ENCODE measurements at places on chromosomes 7 and 10.
A peak's percentile ranks its signal among the peaks of the same experiment; 100 is the strongest.

DNA sequence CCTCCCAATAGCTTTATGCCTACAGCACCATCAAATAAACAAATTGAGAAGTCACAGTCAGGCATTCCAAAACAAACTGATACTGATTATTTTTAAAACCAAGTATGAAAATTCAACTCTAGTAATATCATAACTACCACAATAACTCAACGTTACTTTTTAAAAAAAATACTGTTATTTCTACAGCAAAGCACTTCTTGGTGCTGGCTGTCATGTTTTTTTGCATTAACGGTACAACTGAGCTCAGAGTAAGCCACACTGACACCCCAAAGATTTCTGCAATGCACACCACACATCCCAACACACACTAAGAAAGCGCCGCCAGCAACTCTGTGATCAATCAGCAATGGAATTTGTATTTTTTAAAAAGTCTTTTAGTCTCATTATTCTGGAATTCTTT lies 113.6 kb downstream of the RNF32 start:
- no peak for DNase-seq

DNA sequence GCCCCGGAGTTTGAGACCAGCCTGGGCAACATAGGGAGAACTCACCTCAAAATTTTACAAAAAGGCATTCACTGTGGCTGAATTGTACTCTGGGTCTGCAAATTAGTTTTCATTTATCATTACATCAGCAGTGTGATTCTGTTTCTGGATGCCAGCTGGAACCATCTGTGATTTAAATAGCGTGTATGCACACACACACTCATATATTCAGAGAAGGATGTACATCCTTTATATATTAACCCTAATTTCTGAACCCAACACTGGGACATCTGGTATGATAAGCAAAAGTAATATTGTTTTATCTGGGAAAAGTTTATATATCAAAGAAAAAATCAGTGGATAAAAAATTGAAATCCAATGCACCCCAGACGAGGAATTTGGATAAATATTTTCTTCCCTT lies 33.8 kb upstream of the LYZL1 start:
- DNase-seq: no peak

- no peak for DNase-seq
Observed at GRCh38 chr7:41758321-41758720, 55.4 kb upstream of the INHBA start.

DNA sequence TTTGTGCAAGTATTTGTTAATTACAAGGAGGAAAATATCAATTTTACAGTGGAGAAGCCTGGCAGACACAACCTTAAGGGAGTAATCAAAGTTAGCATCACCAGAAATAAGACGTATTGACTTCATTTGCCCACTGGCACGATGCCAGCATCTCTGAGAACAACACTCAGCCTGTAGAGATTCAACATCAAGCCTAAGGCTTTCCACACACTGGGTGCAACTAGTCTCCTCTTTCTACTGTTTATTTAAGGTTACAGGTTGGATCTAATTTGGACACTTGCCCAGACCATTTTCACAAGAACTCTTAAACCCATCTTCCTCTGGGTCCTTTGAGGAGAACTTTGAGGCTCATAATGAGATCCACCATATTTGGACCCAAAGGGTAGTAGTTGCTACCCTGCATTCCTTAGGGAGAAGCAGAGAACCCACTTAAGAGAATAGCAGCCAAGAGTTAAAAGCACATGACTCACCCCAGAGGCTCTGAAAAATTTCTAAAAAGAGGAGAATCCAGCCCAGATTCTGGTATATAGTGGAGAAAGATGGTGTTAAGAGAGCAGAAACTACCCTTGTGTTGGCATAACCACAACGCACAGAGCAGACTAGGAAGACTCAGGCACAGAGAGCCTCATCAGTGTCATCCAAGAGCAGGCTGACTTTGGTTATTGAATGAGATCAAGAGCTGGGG lies 97.3 kb downstream of the CCDC71L start:
- no peak for DNase-seq

GRCh38 chr7:13800694-13801448 lies 188.6 kb downstream of the ETV1 start:
- peak; percentile 35 for DNase-seq

DNA sequence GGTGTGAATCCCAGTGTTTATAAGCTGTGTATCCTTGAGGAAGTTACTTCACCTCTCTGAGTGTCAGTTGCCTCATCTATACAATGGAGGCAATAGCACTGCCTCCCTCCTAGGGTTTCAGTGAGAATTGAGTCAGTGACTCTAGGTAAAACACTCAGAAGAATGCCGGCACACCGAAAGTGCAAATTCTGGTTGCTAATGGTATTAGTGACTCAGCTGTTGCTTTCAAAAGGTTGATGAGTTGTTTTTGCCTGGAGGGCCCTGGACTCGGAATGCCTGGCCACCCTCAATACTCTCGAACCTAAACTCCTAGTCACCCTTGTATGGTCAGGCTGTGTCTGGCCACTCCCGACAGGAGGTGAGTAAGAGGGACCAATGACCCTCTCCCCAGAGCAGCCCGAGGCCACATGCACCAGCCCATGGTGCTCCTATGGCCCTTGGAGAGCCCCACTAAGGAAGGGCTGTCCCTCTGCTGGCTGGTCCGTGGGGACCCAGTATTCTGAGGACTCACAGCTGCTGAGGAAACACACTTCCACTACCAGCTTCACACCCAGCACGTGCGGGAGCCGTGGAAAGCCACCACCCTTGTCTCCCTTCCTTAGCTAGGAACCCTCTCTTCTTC lies 60.2 kb downstream of the CALML3 start:
- no peak for DNase-seq

DNA sequence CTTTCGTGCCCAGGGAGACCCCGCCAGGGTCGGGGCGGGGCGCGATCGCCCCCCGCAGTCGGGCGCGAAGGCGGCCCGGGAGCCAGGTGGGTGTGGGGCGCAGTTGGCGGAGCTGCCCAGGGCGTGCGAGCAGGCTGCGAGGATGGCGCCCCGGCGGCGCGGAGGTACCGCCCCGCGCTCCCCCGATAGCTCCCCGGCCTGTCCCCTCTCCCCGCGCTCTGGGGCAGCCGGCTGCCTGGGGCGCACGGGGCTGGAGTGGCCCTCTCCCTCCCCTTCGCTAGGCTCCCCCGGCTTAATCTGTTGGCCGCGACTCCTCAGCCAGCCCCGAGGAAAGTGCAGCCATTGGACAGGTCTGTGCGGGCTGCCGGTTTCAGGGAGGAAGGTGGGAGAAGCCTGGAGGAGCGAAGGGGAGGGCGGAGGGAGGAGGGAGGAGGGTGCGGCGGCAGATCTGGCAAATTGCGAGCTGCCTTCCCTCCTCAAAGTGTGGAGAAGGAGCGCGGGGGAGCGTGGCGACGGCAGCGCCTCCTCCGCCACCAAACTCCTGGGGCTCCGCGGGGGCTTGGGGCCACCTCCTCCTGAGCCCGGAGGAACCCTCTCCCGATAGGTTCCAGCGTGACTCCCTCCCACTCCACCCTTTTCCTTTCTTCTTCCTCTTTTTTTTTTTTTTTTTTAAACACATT lies 361 bp upstream of the PLXDC2 start:
- no peak for DNase-seq

DNA sequence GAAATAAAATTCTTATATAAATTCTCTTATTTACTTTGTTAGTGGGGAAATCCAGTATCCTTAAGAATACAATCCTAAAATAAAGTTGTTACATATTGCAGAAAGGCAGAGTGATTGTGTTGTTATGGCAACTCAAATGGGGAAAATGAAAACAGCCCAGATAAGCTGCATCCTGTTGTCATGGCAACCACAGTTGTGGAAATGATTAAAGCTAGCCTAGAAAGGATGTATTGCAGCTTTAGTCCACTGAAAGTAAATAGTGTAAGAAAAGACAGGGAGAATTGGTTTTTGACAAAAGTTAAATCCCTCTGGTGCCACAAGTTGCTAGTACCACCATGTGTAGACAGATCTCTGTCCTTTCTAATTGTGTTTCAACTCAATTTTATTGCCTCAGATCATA lies 43.2 kb downstream of the BTRC start:
- no peak for DNase-seq

GRCh38 chr7:150934045-150934766 lies 43.9 kb downstream of the KCNH2 start:
- no peak for DNase-seq

DNA sequence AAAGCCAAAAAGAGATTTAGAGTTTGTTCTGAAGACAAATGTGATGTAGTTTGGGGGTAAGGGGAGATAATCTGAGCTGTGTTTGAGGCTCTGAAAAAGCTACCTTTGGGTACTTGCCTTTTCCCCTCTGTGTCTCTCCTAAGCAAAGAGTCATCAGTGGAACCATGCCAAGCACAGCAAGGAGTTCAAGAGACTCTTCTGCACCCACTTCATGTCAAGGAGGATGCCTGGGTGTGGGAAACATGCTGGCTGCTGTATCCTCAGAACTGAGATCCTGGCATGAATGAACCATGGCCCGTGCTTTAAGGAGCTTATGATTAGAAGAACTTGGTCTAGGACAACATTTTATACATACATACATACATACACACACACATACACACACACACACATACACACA lies 142.9 kb downstream of the NOC3L start:
- no peak for DNase-seq

DNA sequence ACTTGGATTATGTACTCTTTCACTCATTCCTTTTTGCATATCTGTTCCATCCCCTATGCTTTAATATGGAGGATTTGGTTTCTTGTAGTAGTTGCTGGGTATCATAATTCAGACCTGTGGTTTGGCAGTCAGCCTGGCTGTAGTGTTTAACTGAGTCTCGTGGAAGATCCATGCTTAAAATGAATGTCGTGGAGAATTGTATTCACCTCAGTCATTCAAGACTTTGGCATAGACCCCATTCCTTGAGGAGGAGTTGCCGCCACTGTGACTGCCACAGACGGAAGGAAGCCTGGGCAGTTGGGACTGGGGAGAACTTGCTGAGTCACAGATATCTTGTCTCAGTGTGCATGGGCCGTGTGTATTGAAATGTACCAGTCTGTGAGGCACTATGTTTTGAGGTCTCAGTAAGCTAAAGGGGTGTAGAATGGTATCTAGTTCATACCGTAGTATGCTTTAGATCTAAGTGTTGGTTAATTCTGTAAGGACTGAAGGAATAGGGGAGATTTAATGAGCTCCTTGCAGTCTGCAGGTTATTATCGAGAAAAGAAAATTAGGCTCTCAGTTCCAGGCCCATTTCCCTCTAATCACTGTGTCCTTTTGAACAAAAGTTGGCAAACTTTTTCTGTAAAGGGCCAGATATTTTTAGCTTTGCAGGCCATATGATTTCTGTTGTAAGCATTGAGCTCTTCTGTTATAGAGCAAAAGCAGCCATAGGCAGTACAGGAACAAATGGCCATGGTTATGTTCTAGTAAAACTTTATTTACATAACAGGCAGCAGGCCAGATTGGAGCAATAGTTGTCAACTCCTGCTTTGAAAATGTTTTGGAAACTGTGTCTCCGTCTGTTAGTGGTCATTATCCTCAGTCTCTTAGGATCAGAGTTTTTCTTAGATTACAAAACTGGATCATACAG lies 76.8 kb downstream of the TPST1 start:
- DNase-seq: no peak

GRCh38 chr7:95238252-95238943 lies 85.9 kb downstream of the PON1 start:
- DNase-seq: no peak

DNA sequence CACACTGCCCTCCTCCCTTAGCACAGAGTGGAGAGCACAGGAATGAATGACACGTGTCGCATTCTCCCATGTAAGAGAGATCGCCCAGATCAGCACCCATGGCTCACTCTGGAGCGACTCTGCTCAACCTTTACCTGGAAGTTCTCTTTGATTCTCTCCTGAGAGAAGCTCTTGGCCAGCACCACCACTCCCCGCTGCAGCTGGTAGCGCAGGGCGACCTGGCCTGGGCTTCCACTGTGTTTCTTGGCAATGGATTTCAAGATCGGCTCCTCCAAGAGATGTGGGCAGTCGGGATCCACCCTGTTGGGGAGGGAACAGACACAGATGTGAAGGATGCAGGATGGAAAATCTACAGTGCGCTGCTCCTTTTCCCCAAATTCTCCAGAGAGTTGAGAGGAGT lies 27.4 kb downstream of the AKR1C8 start:
- DNase-seq: no peak

GRCh38 chr7:30038196-30038980 lies 10.2 kb downstream of the PLEKHA8 start:
- DNase-seq: no peak

- no peak for DNase-seq
Observed at GRCh38 chr10:70588859-70589570, 13.5 kb downstream of the PRF1 start.

DNA sequence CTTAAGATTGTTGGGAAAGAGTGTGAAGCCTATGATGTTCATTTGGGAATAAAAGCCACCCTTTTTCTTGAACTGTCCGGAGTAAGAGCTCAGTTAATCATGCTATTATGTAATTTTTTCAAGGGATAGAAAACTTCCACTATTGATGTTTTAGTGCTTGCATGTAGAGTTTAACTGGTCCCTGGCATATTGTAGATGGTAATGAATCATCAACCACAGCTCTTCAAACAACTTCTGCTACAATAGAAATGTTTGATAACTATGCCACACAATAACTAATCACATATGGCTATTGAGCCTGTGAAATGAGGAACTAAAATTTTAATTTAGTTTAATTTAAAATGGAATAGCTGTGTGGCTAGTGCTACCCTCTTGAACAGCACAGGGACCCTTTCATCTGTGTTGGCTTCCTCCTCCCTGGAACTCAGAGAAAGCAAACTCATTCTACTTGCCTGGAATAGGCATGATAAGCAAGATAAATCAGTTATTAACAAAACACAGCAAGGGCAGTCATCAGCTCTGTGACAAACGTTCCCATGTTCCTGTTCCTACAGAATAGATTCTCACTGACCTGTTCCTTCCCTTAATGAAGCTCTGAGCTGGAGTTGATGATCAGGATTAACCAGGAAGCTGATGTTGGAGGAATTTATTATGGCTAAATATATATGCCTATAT lies 4.9 kb upstream of the SRI start:
- no peak for DNase-seq
